IMR-90 (cell line): ENCODE measurements at places on chromosomes 4 and X. TPM values are rescaled to one million over a fixed set of nuclear protein-coding genes. Genes with fewer than 3 reads are reported as not detected.

DNA sequence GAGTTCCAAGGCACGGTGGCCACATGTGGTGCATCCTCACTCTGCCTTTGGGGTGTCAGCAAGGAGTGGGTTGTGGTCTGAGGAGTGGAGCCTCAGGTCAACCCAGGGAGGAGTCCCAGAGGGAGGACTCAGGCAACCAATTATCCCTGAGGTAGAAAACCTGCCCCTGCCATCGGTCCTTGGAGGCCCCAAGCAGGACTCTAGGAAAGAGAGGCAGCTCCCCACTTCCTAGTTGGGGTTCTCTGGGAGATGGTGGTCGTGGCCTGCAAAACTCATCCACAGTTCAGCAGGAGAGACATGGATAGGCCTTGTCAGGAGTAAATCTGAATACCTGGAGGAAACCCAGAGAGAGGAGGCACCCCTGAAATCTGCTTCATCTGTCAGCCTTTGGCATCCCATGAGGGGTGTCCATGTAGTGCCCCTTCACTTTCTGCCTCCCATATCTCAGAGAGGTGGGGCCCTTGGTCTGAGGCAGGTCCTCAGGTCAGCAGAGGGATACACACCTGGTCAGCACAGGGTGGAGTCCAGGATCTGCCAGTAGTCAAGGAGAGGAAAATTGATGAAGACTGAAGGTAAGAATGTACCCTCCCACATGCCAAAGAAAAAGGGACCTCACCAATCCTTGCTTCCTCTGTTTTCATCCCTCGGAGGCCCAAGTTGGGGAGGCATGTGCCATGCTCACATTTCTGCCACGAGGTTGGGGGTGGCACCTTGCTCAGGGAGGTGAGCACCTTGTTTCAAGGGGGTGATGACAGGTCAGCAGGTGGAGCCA, 1.6 kb downstream of the MAGEA11 start:
- no peak for DNase-seq

GRCh38 chrX:55486736-55487135, 2.9 kb downstream of the USP51 start:
- no peak for DNase-seq

GRCh38 chrX:109372716-109373115, 109.2 kb downstream of the GUCY2F start:
- DNase-seq: no peak

GRCh38 chrX:69546978-69547377, 42.9 kb downstream of the NALF2 start:
- no peak for DNase-seq

The CCKAR gene
- not detected in 2 replicates for total RNA-seq

The MGARP gene
- total RNA-seq: 35.0 and 44.4 TPM in 2 replicates

DNA sequence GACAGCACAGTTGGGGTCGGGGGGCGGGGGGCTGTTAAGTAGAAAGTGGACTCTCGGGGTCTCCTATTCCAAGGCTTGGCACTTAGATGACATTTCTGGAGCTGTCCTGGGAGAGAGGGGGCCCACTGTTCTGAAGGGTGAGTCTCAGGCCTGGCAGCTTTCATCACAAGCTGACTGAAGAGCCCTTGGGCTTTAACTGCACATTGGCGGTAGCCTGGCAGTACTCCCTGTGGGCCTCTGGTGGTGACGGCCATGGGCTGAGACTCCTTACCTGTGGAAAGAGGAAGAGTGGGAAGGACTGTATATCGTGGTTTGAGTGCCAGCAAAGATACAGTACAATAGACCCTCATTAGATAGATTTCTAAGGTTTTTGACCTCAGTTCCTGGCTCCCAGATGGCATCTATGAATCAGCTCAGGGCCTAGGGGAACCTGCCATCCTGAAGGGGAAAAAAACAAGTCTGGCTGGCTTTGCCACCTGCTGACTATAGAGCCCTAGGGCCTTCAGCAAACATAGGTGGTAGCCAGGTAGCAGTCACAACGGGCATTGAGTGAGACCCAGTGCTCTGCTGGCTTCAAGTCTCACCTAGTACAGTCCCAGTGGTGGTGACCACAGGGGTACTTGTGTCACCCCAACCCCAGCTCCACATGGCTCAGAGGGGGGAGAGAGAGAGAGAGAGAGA, 87.9 kb downstream of the ANKRD17 start:
- no peak for DNase-seq

- DNase-seq: peak; percentile 95
Measured at GRCh38 chrX:134718105-134718965, 60.1 kb upstream of the PLAC1 start.

DNA sequence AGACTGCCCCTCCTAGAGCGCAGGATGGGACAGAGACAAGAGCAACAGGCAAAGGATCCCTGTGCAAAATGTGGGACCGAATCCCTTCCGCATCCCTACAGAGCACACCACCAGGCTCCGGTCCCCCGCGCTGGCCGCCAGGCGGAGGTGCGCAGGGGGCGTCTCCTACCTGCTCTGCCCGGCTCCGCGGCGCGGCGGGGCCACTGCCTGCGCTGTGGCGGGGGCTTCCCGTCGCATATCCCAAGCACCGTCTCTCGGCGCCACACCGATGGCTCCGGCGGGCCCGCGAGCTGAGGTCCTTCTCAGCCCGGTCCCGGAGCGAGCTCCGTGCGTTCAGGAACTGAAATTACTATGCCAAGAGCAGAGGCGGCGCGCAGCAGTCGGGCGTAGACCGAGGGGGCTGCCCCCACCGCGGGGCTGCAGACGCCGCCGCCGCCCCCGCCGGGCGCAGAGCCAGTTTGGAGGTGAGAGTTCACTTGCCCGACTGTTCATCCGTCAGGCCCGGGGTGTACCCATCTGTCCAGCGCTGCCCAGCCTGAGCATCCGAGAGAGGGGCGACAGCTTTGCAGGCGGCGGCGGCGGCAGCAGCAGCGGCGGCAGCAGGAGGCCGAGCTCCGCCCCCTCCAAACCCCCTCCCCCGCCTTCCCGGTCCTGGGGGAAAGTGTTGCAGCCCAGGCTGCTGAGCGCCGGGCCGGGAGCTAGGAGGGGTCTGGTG, at the start of gene GPRIN3:
Gene GPRIN3 (minus strand): TSS at position 355 of the 715 bp plus-strand sequence. CDS start 57,690 bp downstream, outside the sequence.
- no peak for DNase-seq

- DNase-seq: no peak
Measured at GRCh38 chr4:104063341-104063740, 343.6 kb upstream of the TACR3 start.

The TCP11X2 gene
- not detected in 2 replicates for total RNA-seq

GRCh38 chr4:184506527-184507121, 32.3 kb upstream of the IRF2 start:
- DNase-seq: no peak
